ENCODE measurements at places on chromosomes 1 and 21.
A peak's percentile ranks its signal among the peaks of the same experiment; 100 is the strongest.

GRCh38 chr1:69090170-69090569 lies 477.6 kb upstream of the LRRC7 start:
- DNase-seq: no peak

DNA sequence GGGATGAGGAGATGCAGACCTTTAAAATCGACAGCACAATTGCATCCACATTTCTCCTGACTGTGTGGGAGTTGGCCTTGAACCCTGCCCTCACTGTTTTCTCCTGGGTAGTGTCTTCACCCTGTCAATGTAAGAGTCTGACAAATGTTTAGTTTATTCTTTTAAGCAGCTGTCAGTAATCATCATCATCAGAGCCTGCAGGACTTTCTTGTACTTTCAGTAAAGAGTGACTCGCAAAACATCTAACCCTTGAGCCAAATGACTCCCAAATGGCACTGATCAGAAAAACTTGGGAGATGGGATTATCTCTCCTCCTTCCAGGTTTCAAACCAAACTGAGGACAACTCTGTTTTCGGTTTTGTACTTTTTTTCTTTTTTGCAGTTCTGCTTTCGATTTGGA lies 460.2 kb downstream of the KIF26B start:
- DNase-seq: no peak

GRCh38 chr1:36776948-36777831 lies 257.1 kb downstream of the GRIK3 start:
- no peak for DNase-seq

- no peak for DNase-seq
Observed at GRCh38 chr1:185412385-185413087, 95.5 kb upstream of the IVNS1ABP start.

DNA sequence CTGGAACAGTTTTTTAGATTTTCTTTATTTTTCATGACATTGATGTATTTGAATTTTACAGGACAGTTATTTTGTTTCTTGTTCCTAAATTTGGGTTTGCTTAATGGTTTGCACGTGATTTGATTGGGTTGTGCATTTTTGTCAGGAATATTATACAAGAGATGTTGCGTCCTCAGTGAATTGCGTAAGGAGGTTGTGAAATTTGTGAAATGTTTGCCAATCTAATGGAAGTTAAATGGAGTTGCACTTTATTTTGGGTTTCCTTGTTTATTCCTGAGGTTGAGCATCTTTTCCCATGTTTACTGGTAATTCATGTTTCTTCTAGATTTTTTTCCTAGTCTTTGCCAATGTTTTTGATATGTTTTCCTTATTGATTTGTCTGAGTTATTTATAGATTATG lies 19.9 kb downstream of the ZNF648 start:
- no peak for DNase-seq

DNA sequence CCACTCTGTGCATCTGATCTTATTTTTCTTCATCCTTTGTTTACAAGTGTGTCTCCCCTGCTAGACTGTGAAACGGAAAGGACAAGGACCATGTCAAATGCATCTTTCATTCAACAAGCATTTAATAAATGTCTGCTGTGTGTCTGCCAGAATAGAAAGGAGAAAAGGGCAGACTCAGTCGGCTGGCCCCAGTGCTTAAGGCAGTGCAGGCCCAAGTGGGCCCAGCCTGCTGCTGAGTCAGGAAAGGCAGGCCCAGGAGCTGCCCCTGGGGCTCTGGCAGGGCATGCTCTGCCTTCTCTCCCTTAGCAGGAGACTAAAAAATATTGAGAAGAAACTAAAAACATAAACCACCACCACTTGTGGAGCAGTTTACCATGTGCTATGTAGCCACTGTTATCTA lies 38.1 kb downstream of the PLEKHA6 start:
- no peak for DNase-seq

- DNase-seq: no peak
Observed at GRCh38 chr1:236830560-236830959, 35.5 kb downstream of the MTR start.

GRCh38 chr1:17207966-17208418 lies 3.1 kb downstream of the PADI1 start:
- DNase-seq: peak; percentile 88

DNA sequence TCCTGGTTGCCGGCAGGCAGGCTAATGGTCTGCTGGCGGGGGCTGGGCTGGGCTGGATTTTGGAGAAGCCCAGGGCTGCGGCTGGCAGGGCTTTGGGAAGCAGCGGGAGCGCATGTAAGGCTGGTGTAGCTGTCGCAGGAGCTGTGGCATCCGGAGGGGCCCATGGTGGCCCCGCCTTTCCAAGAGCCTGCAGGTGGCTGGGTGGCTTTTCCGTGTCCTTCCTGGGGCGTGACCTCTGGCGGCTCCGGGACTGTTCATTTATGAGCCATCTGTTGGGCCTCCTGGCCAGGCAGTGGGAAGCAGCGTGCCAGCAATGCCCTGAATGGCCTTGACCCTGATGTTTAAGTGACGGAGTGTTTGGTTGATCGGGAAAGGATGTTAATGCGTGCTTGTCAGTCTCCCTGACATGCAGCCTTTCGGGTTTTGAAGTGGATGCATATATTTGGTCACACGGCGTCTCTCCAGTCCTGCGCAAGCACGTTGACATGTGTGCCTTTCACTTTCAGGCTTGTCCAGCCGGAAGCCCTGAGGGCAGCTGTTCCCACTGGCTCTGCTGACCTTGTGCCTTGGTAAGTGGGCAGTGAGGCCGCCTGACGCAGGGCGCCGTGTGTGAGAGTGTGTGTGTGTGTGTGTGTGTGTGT lies 38.5 kb downstream of the AGPAT3 start:
- no peak for DNase-seq

DNA sequence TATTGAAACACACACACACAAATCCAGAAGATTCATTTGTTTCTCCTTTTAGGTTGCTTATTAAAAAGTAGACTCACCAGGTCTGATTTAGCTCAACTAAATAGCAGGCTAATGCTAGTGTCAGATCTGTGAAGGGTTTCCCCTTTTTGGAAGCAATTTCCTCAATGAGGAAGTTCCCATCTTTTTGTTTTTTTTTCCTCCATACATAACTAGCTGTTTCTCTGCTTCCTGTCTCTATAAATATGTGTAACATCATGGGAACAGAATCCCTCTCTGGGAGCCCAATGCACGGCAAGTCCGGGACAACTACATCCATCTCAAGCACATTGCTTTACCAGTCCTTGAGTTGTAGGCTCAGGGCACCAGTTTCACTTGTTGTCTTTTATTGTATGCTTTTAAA lies 1421.1 kb downstream of the PLA2G4A start:
- DNase-seq: no peak

GRCh38 chr1:174005032-174005431 lies 17.1 kb downstream of the RC3H1 start:
- no peak for DNase-seq

- no peak for DNase-seq
Observed at GRCh38 chr1:33152685-33153432, 29.0 kb downstream of the TRIM62 start.

- DNase-seq: no peak
Observed at GRCh38 chr1:171179318-171180227, 5.5 kb upstream of the FMO2 start.

GRCh38 chr21:45974073-45975019 lies 7.2 kb upstream of the COL6A1 start:
- peak; percentile 64 for DNase-seq

DNA sequence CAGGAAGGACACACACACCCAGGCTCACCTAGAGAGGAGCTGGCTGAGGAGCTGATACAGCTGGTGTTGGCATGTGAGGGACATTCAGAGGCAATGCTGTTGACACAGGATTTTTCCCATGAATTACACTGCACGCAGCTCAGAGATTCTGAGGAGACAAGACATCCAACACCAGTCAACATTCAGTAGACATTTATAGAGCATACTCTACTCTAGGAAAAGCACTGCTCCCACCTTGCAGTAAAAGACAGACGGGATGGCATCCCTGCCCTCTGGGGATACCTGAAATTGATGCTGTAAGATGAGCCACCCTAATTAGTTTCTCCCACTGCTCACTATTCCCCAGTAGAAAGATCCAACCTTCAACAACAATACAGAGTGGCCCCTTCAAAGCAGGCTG lies 5.1 kb downstream of the LYPD8 start:
- no peak for DNase-seq

DNA sequence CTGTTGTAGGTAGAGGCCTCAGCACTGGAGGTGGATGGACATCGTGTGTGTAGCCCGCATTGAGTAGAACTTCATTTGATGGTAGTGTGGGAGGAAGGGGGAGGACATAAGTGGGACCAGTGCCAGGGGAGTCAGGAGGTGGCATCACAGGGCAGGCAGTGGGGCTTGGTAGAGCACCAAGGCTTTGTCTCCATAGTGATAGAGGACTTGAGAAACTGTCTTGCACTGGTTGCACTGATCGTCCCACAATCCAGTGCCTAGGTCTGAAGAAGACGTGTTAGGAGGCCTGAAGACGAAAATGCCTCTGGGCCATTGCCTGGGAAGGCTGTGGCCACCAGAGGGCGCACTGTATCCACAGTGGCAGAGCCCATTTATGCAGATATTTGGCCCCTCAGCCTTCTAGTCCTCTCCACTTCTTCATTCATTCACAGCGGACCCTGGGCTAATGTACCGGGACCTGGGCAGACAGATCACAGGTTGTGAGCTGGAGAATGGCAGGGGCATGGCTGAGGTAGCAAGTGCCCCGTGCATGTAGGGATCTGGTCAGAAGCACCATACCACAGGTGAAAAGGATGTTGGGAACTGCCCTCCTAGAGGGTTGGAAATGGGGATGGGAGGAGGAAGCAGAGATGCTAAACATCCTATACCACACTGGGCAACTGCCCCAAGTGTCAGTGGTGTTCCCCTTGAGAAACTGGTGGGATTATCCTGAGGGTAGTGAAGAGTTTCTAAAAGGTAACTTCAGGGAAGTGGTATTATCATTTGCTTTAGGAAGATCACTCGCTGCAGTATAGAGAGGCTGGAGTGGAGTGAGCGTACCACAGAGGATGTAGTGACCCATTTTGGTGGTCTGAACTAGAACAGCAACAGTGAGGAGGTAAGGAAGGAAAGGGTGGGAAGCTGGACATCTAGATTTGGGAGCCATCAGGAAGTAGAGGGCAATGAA lies 95.3 kb downstream of the PIK3R3 start:
- DNase-seq: peak; percentile 57

- no peak for DNase-seq
Observed at GRCh38 chr1:210315529-210315928, 13.2 kb upstream of the HHAT start.

GRCh38 chr21:14500873-14501272 lies 45.2 kb downstream of the SAMSN1 start:
- no peak for DNase-seq

DNA sequence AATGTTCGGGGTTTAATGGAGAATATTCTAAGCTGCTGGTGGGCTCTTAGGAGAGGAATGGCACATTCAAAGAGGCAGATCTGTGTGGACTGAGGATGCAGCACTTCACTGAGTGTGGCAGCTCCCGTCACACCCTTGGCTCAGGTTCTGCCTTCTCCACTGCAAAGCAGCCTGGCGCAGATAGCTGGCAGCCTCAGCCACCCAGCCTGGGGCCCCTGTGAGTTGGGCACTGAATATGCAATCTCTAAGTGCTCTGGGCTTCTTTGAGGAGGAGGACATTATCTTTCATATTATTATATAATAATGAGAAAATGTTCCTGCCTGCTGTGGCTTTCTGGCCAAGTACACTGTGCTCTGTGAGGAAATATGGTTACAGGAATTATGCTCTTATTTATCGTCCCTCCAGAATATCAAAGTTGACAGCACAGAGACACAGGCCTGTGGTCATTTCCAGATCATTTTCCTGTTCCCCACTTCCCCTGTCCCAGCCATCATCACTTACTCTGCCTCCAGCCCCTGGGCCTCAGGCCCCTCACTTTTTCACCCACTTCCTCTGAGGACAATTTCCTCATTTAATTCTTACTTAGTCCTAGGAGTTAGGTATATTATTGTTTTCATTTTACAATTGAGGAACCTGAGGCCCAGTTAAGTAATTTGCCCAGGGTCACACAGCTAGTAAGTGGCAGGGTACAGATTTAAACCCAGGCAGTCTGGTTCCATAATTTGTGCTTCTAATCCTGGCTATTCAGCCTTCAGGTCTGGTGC lies 53.6 kb downstream of the MAB21L3 start:
- no peak for DNase-seq

DNA sequence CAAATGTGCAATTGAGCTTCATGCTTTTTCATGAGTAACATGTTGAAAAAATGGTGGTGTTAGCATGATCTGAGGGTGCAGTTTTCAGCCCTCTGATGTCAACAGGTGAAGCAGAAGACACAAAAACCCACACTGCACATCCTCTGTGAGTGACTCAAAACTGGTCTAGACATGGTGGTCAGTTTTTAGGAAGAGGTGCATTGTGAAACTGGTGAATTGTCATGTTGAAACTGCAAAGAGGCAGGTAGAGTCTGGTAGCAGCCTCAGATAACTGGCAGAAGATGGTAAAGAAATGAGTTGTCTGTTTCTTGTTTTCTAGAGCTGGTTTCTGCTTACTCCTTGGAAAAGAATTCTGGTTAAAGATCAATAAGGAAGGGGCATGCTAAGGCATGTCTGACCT lies 97.3 kb upstream of the HMCN1 start:
- DNase-seq: no peak

DNA sequence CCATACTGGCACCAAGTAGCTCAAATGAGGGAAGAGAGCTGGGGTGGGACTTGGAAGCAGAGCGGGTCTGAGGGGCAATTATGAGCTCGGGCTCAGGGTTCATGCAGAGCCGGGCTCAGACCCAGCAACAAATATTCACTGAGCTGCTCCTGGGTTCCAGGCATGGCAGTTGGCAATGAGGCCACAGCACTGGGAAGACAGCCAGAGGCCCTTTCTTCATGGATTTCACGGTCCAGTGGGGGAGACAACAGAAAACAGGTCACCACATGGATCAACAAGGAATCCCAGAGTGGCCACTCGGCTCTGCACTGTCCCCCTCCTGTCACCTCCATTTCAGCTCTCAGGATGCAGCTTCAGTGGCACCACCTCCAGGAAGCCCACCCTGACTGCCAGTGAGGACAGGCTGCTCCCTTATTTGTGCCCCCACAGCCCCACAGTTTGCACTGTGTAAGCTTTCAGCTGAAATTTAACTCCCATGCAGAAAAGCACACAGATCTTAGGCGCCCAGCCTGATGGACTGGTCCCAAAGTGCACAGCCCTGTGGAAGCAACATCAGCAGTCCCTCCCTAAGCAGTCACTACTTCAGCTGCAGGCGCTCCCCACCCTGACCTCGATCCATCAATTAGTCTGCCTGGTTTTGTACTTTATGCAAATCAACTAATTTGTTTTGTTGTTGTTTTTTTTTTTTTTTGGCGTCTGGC lies 22.4 kb downstream of the ARHGEF19 start:
- no peak for DNase-seq
